ENCODE measurements at places on chromosomes 1 and 21.

GRCh38 chr21:44658913-44659595 is 1.3 kb downstream of the KRTAP12-3 start:
- DNase-seq = no peak

DNA sequence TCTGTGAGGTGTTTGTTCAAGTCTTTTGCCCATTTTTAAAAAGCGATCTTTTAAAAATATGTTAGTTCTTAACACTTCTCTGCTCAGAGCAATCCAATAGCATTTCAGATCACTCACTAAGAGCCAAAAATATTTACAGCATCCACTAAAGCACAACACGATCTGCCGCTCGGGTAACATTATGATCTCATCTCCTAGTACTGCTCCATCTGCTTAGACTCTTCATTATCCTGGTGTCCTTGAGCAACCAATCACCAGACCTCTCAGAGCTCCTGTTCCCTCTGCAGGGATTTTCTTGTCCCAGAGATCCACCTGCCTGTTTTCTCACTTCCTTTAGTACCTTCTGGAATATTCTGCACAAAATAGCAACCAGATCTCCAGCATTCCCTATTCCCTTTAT is 235.3 kb upstream of the ESRRG start:
- DNase-seq = no peak

DNA sequence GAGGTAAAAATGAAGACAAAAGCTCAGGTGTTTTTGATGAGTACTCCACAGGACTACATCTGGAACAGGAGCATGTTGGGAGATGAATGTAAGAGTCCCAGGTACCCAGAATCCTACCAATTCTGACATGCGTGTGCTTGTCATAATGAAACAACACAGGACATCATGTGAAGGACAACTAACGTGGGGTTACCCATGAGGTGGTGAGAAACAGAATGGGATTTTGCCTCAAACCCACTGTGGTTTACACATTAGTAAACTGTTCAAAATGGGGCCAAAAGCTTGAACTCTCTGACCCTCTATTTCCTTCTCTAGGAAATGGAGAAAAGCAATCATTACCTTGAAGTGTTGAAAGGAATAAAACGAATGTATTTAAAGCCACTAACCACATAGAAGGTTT is 266.2 kb downstream of the RGS7 start:
- DNase-seq = no peak

GRCh38 chr1:62238507-62238906 is 43.9 kb downstream of the L1TD1 start:
- DNase-seq = no peak

DNA sequence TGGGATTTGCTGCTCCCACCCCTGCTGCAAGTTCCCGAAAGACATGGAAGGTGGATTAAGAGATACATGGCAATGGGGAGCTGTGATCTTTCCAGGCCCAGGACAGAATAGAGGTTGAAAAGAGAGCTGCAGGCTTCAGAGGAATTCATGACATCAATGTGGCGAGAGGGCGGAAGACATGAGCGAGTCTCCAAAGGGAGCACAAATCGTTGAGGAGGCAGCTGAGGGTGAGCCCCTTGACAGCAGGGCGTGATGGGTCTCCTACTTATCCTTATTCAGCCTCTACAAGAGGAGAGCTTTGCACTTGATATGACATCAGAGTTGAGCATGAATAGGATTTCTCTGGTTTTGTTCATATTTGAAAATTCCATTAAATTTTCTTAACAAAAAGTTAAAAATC is 45.5 kb upstream of the TACSTD2 start:
- DNase-seq = no peak

GRCh38 chr1:167792188-167792565 is 70.4 kb downstream of the MPZL1 start:
- DNase-seq = no peak

GRCh38 chr1:114130213-114130612 is 23.5 kb downstream of the SYT6 start:
- no peak for DNase-seq

GRCh38 chr1:246037832-246038231 is 469.2 kb downstream of the SMYD3 start:
- no peak for DNase-seq

- DNase-seq = no peak
Observed at GRCh38 chr21:42189860-42190485, 29.0 kb upstream of the ABCG1 start.

- no peak for DNase-seq
Observed at GRCh38 chr1:235022341-235022980, 106.2 kb downstream of the TOMM20 start.

- no peak for DNase-seq
Observed at GRCh38 chr21:26366781-26367180, 196.2 kb upstream of the APP start.

GRCh38 chr1:21115098-21115760 is 61.5 kb downstream of the EIF4G3 start:
- no peak for DNase-seq

DNA sequence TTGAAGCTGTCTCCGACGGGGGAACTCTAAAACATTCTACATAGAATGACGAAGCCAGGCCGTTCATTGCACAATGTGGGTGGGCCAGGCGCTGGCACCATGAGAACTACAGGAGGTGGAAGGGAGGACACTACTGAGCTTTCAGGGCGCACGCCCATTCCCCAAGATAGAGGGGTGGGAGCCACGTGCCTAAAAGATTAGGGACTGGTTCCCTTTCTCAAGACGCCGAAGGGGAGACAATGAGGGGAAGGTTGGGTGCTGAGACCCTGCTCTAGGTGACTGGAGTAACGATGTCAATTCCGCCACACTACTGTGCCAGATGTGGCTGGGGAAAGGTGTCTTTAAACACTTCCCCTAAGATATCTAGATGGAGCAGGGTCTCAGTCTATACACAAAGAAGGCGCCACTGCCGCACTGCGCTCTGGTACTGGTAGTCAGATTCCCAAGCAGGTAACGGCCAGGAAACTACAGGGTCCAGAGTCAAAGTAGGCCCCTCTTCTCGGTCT is 782 bp downstream of the CSDE1 start:
- DNase-seq = no peak

DNA sequence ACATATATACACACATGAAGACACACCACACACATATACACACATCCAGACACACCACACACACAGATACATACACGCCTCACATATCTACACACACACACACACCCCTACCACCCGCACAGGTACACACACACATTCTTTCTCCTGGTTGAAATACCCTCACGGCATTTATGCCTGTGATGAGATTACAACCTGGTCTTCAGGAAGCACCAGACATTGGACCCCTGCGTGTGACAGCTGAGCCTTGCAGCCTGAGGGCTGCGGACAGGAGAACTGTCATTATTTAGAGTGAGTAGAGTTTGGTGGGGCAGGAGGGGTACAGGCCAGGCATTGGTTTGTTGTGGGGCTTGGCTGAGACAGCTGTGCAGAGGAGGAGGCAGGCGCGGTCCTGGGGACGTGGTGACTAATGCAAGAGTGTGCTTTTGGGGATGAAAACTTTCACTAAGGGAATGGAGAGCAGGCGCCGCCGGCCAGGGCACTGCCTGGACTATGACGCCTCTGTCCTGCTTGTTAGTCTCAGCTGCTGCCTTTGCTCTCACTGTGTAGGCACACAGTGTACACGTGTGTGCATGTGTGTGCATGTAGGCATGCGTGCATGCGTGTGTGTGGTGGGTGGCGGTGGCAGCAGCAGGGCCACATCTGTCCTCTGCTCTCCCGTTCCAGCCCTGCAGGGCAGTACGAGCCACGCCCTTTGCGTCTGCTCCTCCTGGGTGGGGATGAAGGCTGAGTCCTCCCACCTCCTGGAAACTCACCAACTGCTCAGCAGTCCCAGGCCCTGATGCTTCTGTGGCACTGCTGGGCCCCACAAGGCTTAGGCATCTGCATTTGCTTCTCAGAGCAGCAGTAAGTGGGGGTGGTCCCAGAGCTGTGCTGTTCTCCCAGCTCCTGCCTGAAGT is 57.6 kb downstream of the SPSB1 start:
- no peak for DNase-seq

GRCh38 chr1:162663589-162664106 is 31.4 kb downstream of the DDR2 start:
- DNase-seq = peak; percentile 81

DNA sequence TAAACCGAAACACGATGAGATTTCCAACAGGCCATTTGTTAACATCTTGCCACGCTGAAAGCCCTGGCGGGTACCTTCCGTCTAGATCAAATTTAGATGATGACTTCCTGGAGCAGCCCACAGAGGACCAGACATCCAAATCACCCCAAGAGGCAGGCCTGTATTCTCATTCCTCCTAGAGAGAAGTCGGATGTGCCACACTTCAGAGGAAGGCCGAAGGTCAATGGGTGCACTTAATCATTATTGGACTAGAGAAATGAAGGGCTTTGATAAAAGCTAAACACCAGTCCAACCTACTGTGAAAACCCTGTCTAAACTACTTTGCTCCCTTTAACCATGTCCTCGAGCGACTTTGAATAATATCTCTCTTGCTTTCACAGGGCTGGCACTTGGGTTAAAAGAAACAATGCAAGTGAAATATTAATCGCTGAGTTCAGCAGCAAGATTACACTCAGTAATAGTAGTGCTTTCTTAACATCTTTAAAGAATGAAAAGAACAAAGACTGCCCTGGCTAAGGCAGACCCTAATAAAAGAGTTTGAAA is 76.5 kb downstream of the BCAR3 start:
- DNase-seq = no peak

GRCh38 chr1:77416692-77417450 is 135.1 kb downstream of the AK5 start:
- no peak for DNase-seq

- DNase-seq = no peak
Observed at GRCh38 chr21:15140321-15141019, 75.7 kb upstream of the NRIP1 start.

DNA sequence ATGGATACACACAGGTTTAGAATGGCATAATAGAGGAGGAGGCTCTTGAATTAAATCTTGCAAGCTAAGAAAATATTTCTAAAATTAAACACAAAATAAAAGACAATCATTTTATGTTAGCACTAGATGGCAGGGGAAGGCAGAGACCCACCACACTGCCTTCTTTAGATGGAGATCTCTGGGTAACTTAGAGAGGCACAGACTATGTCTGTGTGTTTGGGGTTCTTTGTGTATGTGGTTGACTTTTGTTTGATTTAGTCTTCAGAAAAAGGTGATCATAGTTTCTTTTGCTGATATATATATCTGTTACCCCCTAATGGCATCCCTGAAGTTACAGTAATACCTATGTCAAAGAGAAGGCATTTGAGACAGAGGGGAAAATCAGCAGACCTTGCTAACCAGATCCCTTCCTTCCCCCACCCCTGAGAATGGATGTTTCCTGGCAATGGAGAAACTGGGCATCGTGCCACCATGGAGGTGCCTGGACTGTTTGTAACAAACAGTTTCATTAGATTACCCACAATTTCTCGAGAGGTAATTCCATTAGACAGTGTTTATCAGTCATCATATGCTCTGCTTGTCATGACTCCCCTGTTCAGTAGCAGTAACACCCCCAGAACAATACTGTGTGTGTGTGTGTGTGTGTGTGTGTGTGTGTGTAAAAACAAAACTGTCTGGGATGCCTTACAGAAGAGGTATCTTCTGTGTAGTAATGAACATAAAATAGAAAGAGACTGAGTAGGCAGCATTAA is 228.3 kb upstream of the DEPDC1 start:
- no peak for DNase-seq

GRCh38 chr1:226223157-226223785 is at the start of gene MIXL1:
Gene MIXL1 (plus strand): TSS chr1:226223664. CDS start chr1:226223682, 18 bp downstream.
- DNase-seq = no peak

DNA sequence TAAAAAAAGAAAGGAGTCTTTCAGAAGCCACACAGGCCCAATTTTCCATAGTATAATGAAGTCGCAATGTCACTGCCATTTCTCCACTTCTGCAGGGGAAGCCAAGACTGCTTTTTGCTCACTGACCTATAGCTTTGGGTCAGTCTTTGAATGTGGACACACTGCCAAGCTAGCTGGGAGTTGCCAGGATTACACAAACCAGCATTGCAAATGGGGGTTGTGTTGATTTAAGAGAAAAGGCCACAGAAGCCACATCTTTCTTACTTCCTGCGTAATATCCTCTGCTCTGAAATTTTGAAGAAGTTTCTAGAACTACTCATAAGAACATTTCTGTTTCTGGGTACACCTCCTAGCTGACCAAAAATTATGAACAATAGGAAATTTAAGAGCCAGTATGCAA is 45.8 kb upstream of the SAMSN1 start:
- DNase-seq = no peak

DNA sequence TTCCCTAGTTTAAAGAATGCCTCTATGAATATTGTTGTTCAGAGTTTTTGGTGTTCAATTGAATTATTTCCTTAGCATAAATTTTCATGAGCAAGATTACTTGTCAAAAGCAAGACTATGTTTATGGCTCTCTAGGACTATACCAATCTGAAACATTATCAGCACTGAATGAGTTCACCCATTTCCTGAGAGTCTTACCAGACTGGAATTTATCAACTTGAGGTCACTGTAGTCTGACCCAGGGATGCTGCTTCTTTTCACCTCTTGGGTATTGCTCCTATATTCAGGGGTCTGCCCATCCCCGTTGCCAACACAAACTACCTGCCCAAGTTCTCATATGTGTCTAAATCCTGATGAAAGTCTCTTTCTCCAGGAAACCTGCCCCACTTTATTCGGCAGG is 42.6 kb downstream of the OPTC start:
- DNase-seq = no peak

DNA sequence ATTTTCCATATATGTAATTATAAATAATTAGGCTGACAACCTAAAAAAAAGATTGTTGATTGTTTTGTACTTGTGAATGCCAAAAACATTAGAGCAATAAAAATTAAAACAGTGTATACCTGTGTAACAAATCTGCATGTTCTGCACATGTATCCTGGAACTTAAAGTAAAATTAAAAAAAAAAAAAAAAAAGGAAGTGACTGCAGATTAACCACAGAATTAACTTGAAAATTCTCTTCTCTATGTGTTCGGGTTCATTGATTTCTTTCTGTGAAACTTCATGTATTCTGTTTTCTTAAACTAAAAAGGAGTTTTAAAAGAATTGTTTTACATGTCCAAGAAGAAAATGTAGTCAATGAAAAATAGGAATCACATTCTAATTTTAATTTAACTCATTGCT is 95.7 kb downstream of the FASLG start:
- no peak for DNase-seq

DNA sequence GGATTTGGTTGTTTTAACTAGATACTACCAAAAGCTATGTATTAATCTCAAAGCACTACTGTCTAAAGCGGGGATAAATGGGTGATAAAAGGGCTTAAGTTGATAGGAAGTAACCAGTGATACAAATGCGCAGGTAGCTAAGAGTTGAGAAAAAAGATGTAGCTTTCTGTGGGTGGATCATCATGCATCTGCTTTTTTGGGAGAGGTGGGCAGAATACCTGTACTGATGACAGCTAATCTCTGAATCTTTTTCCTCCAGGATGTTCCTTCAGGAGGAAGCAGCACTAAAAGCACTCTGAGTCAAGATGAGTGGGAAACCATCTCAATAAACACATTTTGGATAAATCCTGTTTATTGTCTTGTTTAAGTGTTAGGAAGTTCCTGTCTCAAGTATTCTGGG is 1.2 kb downstream of the RPS27 start:
- no peak for DNase-seq

Data from AG09309 (cell line).